ENCODE measurements at places on chromosomes 3 and 15.

GRCh38 chr3:171777596-171777995 is 32.7 kb downstream of the PLD1 start:
- DNase-seq: no peak

DNA sequence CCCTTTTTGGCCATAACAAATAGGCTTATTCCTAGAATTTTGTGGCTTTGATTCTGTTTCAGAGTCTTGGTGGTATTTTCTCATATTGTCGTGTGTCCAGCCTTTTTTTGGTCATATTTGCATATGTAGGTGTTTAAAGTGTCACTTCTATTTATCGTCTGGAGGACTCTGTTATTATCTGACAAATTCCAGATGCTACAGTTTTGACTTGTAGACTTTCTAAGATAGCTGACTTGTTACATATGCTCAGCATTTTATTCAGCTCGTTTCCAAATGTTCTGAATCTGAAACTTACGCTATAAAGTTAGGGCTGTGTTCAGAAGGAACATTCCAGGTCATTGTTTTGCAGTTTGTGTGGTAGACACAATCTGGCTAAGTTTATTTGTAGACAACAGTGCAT is 1.9 kb downstream of the PPP4R2 start:
- no peak for DNase-seq

DNA sequence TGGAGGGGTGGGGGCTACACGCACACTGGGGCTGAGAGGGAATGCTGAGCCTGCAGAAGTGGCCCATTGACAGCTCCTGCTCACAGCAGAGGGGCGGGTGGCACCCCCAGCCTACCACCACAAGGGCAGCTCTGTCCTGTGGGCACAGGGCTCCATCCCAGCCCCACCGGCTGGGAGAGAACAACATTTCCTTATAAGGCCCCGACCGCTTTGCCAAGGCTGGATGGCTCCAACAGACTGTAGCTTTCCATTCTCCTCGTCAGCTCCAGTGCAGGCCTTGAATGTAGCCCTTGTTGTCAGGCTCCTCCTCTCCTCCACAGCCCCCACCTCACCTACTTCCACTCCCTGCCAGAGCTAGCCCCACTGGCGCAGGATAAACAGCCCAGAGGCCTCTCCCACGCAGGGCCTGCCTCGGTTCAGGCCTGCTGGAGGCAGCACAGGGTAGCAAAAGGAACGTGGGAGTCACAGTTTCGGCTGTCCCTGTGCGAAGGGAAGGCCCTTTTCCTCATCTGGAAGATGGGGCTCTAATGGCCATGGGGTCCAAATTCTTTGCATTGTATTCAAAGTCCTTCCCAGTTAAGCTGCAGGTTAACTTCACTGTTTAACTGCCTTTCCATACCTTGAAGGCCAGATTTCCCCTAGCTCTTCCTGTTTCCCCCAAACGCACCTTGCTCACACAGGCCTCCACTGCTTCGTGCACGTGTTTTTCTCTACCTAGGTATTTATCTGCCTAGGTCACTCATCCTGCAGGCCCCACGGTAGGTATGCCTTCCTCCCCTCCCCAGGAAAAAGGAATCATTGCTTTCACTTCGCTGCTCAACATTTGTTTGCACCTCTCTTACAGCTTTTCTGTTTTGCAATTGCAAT is 101.6 kb upstream of the LPP start:
- DNase-seq: peak; percentile 82

DNA sequence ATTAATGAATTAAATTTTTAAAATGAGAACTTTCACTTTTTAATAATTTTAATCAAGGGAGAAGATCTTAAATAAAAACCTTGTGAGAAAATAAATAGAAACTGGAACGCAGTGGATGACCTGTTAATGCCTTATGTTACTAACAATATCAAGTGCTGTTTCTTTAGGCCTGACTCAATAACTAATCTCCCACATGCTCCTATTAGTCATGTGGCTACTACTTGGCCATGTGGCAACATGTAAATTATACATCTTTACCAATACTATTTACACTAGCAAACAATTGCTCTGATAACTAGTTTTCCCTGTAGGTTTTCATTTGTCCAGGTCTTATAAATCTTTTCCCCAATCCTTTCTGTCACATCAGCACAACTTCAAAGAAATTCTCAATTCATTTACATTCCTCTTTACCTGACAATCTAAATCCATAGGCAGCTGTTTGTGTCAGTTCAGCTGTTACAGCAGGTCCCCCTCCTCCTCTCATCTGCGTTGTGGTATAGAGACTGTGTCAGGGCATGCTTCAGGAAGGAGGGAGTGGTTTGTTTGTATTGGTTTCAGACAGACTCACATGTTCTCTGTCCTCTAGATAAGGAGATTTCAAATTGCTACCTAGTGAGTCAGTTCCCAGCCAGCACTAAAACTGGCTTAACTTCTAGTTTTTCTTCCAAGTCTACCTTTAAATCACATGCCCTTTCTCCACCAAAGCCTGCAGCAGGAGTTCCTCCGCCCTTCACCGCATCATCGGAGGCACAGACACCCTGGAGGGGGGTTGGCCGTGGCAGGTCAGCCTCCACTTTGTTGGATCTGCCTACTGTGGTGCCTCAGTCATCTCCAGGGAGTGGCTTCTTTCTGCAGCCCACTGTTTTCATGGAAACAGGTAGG is 11.3 kb upstream of the C3orf52 start:
- no peak for DNase-seq

DNA sequence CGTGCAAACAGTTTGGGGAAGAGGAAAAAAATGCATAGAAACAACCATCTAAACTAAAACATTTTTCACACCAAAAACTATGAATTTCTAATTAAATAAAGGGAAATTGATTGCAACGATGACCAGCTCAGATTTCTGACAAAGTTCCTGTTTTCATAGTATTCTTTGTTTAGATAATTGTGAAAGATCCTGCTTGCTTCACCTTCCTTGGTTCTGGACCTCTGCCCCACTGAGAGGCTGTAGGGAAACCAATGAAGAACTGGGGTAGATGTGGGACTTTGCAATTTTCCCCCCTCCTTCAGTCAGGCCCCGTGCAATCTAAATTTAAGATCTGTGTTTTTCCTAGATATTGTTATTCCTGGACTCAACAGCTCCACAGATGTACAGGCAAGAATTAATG is 13.8 kb upstream of the TEX264 start:
- no peak for DNase-seq

DNA sequence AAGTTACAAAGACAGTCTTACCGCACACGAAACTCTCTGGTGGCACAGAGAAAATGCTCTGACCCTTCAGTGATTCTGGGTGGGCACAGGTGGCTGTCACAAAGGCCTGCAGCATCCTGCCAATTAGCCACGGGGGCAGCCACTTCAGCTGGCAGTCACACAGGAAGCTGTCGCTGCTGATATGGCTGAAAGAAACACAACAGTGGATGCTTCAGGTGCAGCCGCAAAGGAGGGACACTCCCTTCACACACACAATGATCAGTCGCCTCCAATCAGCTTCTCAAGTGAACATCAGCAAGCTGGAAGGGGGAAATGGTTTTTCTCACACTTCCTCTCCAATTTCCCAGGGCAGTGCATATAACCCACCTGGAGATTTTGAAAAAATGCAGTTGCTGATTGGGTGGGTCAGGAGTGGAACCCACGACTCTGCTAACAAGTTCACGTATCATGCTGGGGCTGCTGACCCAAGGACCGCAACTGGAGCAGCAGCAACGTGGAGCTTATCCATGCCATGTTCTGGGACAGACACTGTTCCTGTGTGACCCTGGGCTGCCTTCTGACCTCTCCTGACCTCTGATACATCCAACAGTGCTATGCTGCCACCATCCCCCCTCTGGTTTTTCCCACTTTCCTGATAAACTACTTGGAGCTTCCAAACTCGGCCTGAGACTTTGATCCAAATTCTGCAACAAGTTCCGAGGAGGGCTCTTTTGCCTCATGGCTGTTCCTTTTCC is 106.6 kb downstream of the LRIG1 start:
- DNase-seq: no peak

GRCh38 chr15:63522225-63522578 is 17.8 kb downstream of the USP3 start:
- no peak for DNase-seq

- DNase-seq: no peak
Measured at GRCh38 chr3:113649174-113649845, 47.1 kb downstream of the USF3 start.

DNA sequence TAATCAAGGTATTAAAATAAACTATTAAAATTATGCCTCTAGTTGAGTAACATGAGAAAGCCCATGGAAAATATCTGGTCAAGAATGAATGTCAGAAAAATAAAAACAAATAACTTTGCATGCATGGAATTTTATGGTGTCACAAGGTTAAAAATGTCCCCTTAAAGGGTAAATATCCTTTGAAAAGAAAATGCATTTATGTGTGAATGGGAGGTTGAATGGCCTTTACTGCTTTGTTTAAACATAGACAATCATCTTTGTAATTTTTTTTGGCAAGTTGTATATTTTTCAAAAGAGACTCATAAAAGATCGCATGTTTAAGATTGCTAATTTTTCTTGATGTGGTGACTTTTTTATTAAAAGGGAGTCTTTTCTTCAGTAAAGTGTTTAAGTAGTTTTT is 564.2 kb downstream of the NR2F2 start:
- DNase-seq: no peak

GRCh38 chr3:70558956-70559355 is 246.5 kb upstream of the MDFIC2 start:
- no peak for DNase-seq

GRCh38 chr3:37453393-37454389 is 279.3 kb upstream of the LRRFIP2 start:
- no peak for DNase-seq

DNA sequence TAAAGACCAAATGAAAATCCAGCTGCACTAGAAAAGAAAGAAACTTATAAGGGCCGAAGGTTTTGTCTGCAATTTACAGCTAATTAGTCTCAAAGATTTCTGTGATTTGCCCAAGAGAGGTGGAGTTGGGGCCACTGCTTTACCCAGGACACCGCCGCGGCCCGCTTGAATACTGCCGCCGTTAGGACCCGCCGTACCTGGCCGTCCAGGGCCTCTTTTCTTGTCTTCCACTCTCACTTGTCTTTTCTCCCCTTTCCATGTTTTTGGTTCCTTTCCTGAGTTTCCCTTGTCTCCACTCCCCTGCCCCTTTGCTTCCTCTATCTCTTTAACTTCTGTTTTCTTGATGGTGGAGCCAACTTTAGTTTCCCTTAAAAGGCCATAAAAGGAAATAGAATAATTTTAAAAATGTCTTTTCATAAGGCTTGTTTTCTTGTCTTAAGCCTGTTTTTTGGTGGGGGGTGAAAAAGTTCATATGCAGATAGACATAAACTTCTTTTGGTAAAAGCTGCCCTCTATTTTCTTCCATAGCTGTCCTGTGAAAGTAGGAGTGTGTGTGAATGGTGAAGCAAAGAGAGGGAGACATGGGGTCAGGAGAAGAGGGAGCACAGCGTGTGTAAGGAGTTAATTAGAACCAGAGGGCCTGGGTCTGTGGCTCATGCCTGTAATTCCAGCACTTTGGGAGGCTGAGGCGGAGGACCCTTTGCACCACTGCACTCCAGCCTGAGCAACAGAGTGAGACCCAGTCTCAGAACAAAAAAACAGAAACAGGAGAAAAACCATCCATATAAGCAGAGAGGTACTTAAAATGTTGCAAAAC is 16.0 kb upstream of the CCNL1 start:
- DNase-seq: peak; percentile 27

DNA sequence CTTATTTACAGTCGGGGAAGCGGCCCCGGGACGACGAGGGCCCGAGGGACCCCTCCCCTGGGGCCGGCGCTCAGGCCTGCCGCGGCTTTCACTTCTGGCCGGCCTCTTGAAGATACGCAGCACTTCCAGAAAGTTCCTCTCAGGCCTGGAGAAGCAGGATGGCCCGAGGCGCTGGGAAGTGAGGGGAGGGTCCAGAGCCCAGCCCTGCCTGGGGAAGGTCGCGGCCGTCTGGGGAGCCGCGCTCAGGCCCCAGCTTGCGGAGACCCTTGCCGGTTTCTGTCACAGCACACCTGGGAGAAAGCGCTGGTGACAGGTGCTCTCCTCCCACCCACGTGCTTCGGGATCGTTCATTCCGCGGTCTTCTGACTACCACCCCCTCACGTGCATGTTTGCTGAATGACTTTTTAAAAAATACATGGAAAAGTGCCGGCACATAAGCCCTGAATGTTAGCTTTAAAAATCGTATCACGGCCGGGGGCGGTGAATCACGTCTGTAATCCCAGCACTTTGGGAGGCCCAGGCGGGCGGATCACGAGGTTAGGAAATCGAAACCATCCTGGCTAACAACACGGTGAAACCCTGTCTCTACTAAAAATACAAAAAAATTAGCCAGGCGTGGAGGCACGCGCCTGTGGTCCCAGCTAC is 727 bp upstream of the TM2D3 start:
- no peak for DNase-seq

- no peak for DNase-seq
Measured at GRCh38 chr15:37528432-37528831, 406.0 kb upstream of the TMCO5A start.

DNA sequence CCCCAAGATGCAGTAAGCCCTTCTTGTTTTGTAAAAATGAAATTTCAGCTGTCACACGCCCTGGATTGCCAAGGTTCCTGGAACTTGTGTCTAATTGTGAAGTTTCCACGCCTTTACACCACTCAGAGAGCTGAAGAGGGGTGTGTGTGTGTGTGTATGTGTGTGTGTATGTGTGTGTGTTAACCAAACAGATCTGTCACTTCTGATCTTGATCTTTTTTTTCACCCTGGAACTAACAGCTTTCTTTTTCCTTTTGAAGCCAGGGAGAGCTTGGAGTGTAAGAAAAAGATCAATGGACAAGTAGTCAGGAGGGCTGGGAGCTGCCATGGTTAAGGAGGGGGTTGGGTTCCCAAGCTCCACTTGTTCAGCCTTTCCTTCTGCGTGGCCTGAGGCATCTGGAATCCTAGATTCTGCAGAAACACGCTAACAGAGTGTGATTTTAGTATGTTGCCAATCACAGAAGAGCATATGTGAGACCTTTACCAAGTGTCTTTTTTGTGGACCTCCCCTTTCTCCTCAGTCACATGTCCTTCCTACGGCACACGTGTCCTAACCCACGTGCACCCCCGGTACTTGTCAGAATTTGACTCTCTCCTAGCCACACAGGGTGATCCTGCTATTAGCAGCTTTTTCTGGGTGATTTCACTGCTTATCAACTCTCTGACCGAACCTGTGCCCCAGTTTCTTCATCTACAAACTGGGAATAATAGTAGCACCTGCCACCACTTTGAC is 11.5 kb downstream of the TIMP4 start:
- DNase-seq: no peak

- DNase-seq: no peak
Measured at GRCh38 chr3:55204417-55204816, 276.6 kb upstream of the LRTM1 start.

GRCh38 chr3:53171064-53171418 is 10.0 kb downstream of the PRKCD start:
- no peak for DNase-seq

DNA sequence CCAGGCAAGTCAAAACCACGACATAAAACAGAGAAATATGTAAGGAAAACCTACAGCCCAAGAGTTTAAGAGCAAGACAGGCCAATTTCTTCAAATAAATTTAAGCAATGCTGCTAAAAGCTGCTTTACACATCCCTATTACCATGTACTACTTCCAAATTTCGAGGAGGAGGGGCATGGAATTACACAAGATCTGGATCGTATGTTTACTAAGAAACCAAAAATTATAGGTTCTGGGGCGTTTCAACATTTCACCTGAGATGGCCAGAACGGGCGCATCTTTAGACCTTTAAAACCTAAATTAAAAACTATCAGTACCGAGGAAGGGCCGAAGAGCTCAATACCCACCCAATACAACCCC is 664 bp upstream of the NR2C2 start:
- no peak for DNase-seq

All from renal cortex interstitium (tissue), 15 donors.